ENCODE measurements at places on chromosomes 16 and 17.

DNA sequence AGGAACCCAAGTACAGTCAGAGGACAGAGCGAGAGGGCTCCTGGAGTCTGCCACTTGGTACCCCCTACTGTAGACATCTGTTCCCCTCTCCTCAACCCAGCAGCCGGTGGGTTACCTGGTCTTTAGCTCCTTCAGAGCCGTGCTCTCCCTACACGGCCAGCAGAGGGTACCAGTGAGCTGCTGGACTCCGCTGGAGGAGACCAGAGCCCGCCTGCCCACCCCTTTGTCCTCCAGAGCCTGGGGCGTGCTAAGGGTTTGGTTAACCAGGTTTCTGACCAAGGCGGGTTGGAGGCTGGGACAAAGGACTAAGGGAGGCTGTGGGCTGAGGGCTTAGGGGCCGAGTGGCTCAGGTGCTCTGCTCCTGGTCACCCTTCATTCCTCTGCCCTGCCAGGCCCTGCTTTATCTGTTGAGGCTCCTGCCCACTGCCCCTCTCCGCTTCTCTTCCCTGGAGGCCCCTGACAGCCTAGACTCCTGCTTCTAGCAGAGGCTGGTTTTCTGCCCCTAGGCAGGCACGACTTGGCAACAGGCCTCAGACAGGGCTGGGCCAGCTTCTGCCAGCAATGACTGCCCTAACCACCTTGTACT, 2.7 kb upstream of the HSD11B2 start:
- peak; percentile 13 for DNase-seq

- DNase-seq, result no peak
Measured at GRCh38 chr17:44203731-44204440, 4.2 kb upstream of the ATXN7L3 start.

GRCh38 chr17:37608351-37609169, 658 bp downstream of the SYNRG start:
- no peak for DNase-seq

GRCh38 chr17:75632863-75633485, at the start of gene SMIM5:
TSS of gene SMIM5 (plus strand) at chr17:75633434. CDS start at chr17:75640202, 6,768 bp downstream.
- peak; percentile 77 for DNase-seq

- DNase-seq, result no peak
Measured at GRCh38 chr16:81696961-81697615, 82.0 kb upstream of the PLCG2 start.

DNA sequence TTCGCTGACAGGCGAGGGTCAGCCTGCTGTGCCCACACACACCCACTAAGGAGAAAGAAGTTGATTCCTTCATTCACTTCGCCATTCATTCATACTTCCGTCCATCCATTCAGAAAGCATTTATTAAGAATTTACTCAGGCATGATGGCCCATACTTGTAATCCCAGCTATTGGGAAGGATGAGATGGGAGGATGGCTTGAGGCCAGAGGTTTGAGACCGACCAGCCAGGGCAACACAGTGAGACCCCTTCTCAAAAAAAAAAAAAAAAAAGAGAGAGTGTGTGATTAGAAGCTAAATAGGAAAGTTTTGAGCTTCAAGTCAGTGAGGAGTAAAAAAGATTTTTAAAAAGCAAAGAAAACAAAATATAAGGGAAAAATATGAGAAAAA, 8.7 kb downstream of the CES2 start:
- no peak for DNase-seq

DNA sequence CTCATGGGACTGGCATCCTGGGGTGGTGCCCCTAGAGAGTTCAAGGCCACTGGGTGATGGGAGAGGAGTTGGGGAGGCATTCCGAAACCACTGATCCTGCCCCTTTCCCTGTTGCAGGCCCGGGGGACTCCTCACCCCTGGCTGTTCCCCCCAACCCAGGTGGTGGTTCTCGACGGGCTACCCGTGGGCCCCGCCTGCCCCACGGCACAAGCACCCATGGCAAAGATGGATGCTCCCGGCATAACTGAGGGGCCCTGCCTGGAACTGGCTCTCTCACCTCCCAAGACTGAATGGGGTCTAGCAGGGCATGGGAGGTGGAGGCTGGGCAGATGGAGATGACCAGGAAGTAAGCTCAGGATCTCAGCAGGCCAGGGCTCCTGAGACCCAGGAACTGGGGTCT, 6.6 kb downstream of the BTBD17 start:
- DNase-seq, result no peak

DNA sequence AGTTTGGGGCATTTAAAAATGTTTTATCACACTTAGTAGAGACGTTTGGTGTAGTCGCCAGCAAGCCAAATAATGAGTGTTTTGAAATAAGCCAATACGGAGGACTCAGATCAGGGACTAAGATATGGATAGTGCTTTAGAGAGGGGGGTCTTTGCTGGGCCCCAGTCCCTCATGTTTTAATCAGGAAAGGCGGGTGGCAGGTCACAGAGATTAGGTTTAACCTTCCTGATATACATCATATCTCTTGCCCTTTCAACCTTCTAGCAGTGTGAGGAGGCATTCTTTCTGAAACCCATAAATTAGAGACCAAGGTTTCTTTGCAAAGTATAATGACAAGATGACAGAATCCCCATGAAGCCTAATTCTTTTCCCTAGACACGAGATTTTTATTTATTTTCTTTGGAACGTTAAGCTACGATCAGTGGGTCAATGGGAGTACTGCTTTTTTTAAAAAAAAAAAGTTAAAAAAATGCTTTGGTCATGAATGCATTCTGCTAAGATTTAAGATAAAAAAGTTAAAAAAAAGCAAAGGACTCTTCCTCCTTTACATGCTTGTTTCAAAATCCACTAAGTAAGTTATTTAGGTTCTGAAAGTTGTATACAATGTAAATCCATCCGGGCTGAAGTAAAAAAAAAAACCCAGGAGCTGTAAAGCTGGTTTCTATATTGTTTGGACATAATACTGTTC, 572.1 kb upstream of the SALL1 start:
- DNase-seq, result no peak

GRCh38 chr16:1127971-1128715, 24.8 kb upstream of the CACNA1H start:
- no peak for DNase-seq

Data from stimulated activated CD4-positive, alpha-beta T cell treated with anti-CD3 and anti-CD28 coated beads, Interleukin-1b, Interleukin-23, amount 100 ng/mL, for 1 hour (primary cell).